ENCODE measurements at places on chromosomes 12 and 14.

DNA sequence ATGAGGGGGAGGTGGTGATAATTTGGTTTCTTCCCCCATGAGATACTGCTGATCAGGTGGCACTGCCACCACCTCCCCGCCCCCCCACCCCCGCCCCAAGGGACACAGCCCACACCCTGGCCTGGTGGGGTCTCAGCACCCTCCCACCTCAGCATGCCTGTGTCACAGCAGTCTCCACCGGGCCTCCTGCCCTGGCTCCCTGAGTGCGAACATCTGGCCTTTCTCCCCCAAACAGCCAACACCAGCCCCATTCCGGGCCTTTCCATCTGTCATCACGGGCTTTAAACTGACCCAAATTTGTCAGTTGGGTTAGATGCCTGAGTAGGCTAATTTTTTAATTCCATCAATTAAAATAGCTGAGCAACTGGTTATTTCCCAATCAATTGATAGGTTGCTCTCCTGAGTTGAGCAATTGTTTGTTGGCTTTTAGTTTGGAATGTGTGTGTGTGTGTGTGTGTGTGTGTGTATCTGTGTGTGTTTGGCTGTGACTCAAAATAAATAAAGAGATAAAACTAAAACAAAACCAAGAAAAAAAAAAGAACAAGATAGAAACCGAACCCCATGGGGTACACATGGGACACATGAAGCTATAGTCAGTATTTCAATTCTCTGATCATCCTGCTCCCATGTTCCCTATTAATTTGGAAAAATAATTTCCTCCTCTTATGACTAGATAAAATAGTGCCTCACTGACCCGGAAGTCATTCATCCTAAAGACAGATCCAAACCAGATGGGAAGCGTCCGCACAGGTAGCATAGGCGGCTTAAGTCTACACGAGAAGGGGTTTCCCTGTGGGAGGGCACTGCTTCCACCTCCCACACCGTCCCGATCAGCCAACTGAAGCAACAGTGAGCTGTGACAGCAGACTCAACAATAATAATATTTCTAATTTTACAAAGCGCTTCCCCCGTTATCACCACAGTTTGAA lies 7.4 kb downstream of the SERPINA12 start:
- DNase-seq: no peak

GRCh38 chr12:100193085-100193484 lies 7.5 kb upstream of the ACTR6 start:
- no peak for DNase-seq

DNA sequence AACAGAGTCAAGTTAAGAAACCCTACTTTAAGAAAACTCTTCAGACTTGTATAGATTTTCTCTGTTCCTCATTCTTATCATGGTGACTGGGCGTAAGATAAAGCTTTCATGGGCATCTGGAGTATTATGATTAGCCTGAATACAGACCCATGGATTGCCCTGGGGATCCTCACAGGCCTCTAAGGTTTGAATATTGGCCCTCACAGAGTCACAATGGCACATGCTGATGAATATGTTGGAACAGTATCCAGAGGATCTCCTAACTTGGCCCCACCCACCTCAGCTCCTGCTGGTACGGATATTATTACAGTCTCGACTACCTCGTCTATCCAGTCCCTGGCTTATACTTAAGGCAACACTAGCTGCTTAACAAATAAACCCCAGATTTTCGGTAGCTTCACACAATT lies 8.1 kb downstream of the OSBPL8 start:
- no peak for DNase-seq

GRCh38 chr14:33532553-33532952 lies 418.3 kb downstream of the EGLN3 start:
- DNase-seq: no peak

GRCh38 chr12:69509308-69509736 lies 39.1 kb downstream of the FRS2 start:
- no peak for DNase-seq

- no peak for DNase-seq
Observed at GRCh38 chr14:91416744-91417119, 888 bp downstream of the CCDC88C start.

DNA sequence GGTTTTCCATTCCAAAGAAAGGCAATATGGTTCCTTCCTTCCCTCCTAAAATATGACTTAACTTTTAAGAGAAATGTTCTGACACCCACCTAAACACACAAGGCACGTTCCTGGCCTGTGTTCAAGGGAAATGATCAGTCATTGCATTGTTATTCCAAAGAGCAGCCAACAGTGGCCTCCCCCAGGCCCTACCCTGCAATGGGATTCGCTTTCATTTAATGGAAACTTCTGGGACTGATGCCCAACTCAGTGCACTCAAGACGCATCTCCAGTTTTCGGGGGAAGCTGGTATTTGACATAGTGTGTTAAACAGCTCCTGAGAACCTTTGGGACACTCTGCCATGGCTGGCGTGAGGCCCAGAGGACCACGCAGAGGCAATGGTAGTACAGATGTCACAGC lies 65.9 kb downstream of the DDX51 start:
- no peak for DNase-seq

GRCh38 chr12:16076557-16076956 lies 165.4 kb downstream of the DERA start:
- no peak for DNase-seq

GRCh38 chr12:128459067-128459466 lies 192.1 kb downstream of the TMEM132C start:
- no peak for DNase-seq

GRCh38 chr14:100476012-100476822 lies 111.0 kb downstream of the BEGAIN start:
- no peak for DNase-seq

DNA sequence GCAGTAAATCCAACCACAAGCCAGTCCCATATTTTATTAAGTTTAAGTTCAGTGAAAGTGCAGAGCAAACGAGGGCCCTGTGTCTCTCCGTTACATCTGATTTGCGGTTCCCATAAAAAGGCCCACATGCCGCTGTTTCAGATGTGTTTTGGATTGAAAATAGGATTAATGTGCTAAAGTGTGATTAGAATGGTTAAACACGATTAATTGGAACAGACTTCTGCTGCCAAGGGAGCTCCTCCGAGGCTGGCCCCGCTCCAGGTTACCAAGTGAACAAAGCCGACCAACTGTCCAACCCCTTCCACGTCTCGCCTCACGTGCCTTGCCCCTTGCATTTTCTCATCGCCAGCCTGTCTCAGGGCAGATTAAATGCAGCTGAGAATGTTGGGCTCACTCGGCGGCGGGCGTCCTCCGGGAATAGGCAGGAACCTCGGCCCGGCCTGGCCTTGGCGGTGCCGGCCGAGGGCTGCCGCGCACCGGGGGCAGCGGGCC lies 166.5 kb upstream of the GSC start:
- DNase-seq: peak; percentile 77

- DNase-seq: no peak
Observed at GRCh38 chr12:74820324-74820723, 282.7 kb downstream of the ATXN7L3B start.

- no peak for DNase-seq
Observed at GRCh38 chr14:91035855-91036254, 24.6 kb downstream of the RPS6KA5 start.

- peak; percentile 33 for DNase-seq
Observed at GRCh38 chr12:121568971-121569751, 11.7 kb downstream of the KDM2B start.

DNA sequence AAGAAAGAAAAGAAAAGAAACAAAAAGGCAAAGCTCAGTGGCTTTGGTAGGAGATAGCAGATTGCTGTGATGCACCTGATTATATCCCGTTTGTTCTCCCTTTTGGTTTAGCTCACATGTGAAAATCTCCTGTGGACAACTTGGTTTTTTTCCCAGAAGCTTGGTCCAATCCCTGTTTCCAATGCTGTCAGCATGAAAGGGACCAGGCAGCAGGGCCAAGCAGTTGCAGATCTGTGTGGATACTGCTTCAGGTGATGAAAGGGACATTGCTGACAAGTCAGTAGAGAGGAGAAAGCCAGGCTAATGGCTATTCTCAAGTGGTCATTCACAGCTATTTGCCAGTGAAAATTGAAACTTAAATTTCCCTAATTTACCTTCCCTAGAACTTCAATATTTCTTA lies 18.8 kb upstream of the SLCO1A2 start:
- DNase-seq: no peak

DNA sequence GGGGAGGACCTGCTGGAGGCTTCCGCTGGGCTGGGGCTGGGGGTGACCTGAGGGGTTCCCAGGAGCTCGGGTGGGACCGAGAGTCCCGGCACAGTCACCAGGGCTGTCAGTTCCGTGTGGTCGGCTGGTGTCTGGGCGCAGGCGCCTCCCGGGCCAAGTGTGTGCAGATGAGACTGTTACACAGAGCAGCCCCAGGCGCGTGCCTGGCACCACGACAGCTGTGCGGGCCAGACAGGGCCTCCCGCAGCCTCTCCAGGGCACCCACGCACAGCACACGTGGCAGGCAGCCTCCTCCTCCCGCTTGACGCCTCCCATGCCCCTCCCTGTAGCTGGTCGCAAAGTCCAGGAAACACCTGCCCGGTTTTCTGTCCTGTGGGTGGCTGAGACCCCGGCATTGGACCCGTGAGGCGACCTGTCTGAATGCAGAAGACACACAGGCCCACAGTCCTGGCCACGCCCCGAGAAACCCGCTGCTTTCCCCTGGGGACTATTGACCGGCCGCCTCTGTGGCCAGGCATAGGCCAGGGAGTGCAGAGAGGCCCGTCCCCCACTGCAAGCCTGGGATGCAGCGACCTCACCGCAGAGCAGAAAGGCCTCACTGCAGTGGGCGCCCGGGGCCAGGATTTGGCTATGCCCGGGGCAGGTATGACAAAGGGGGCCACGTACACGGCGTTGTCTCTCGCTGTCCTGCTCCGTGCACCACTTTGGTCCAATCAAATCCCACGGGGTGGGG lies 12.1 kb upstream of the GALNT9 start:
- DNase-seq: no peak

DNA sequence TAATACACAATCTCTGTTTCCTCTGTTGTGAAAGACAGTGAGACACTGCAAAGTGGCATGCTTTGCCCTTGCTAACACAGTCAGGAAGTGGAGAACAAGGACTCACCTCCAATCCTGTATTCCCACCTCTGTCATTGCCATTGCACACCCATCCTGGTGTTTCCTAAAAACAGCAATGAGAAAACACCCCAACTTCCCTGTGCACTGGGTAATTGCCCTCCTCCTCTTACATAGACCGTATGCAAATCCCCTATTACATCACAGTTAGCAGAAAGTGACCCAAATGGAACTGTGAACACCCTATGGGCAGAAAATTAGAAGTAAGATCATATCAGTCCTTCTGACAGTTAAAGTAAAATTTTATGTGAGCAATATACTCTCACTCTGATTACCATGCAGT lies 355.5 kb downstream of the BCL11B start:
- no peak for DNase-seq

GRCh38 chr14:23577710-23578392 lies 739 bp downstream of the JPH4 start:
- no peak for DNase-seq
